ENCODE measurements at places on chromosomes 2 and 18.
A peak's percentile ranks its signal among the peaks of the same experiment; 100 is the strongest.

DNA sequence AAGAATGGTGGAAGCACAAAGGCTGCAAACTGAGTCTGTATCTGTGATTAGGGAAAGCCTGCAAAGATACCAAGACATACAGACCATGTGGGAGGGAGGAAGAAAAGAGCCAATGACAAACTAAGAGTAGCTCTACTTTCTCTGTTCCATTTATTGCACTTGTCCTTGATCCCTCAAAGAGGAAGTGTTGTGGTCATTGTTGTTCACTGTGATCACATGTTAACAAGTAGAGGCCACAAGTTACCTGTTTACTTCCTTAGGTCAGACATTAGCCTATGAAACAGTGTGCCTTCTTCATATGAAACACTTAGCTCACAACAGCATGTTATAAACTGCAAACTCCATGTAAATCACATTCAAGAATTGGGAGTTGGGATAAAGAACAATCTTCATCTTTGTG lies 32.6 kb downstream of the MAP2 start:
- no peak for DNase-seq

- no peak for DNase-seq
Measured at GRCh38 chr18:1657876-1658275, 753.2 kb downstream of the ADCYAP1 start.

- no peak for DNase-seq
Measured at GRCh38 chr2:180411661-180412060, 404.6 kb upstream of the CWC22 start.

DNA sequence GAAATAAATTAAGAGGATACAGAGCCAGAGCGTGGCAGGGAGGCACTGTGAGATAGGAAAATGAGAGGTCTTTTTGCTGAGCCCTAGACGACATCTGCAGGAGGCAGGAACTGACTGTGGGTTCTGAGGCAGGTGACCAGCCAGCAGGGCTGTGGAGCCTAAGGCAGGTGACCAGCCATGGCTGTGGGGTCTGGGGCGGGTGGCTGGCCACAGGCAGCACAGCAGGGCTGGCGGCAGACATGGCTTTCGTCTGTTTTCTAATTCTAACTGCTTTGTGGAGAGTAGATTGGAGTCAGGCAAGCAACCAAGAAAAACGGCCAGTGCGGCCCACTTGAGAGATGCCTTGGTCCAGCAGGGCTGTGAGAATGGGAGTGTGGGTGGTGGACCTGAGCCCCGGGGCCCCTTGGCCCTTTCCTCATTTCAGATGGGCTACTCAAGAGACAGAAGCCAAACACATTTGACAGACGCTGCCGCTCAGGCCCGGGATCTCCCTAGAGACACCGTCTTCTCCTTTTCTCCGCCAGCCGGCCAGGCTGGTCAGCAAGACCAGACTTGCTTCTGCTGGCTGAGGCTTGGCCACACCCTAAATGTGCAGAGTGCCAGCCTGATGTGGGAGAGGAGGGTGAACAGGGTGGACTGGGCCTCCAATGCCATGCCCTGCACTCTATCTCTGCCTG lies 19.7 kb upstream of the GNAL start:
- no peak for DNase-seq

GRCh38 chr2:110106642-110107041 lies 9.0 kb downstream of the MALL start:
- DNase-seq: no peak

DNA sequence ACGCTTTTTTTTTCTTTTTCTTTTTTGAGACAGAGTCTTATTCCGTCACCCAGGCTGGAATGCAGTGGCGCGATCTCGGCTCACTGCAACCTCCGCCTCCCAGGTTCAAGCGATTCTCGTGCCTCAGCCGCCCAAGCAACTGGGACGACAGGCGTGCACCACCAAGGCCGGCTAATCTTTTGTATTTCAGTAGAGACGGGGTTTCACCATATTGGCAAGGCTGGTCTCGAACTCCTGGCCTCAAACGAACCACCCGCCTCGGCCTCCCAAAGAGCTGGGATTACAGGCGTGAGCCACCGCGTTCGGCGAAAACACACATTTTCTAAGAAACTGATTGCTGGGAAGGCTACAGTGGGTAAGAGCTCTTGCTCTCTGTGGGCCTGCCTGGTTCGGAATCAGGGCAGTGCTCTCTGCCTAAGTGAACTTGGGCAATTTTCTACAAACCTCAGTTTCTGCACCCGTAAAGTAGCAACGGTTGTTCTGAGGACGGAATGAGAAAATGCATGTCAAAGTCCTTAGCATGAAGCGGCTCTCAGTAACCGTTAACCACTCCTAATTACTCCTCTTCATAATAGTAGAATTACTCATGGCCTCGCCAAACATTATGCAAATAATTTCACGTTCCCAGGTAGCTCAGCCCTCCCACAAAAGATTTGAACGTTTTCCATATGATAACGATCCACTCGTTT lies 1.0 kb upstream of the PMAIP1 start:
- DNase-seq: no peak

- DNase-seq: no peak
Measured at GRCh38 chr18:24446453-24446852, 14.0 kb upstream of the HRH4 start.

DNA sequence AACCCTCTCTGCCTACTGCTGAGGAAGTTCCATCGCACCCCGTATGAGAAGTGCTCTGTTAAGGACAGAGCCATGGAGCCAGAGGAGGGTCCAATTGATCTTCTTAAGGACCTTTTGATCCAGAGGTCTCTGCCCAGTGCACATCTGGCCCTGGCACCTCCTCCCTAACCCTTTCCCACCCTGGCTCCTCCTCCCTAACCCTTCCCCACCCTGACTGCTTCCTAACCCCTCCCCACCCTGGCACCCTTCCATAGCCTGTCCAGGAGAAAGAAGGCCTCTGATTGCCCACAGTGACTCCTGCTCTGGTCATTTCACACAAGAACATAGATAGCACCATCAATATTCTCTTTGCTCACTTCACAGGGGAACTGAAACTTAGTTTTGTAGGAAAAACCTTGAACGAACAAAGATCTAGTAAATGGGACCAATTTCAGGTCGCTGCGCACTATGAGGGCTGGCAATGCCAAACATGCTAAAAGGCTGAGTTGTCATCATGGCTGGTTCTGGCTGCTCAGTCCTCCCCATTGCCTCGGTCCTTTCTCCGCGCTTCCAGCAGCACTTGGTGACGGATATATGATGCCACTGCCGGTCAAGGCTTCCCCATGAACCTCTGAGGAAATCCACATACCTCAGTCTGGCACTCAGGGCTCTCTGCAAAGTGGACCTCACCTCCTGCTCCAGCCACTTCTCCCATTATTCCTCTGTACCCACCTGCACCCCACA lies 49.2 kb downstream of the PKDCC start:
- DNase-seq: no peak

GRCh38 chr2:33214436-33214835 lies 262.0 kb upstream of the RASGRP3 start:
- peak; percentile 97 for DNase-seq

GRCh38 chr18:80179857-80180558 lies 67.3 kb downstream of the PARD6G start:
- no peak for DNase-seq
